ENCODE measurements at places on chromosomes 13 and 19.

DNA sequence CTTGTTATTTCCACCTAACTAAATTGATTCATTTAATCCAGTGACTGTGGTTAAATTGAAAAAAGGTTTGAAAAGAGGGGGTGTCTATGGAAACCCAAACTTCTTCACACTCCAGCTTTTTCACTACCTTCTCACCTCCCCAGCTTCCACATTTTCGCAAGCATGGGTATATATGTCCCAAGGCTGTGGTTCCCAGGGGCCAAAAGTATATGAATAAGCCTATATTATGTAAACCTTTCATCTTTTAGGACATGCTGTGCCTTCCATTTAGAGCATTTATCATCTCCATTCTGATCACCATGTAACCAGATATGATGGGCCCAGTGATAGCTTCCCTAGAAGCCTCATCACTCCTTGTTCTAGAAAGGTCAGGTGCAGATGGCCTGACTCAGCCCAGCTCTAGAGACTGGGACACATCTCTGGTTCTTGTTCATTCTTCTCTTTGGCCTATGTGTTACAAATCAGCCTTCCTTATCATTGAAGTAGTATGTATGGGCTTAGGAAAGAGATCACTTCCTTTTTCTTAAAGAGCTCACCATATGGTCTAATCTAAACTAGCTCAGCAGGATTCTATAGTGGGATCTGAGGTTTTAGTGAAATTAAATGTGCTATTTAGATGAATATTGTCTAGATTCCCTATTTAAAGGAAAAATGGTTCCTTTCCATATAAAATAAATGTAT is 19.5 kb upstream of the ARL11 start:
- no peak for DNase-seq

DNA sequence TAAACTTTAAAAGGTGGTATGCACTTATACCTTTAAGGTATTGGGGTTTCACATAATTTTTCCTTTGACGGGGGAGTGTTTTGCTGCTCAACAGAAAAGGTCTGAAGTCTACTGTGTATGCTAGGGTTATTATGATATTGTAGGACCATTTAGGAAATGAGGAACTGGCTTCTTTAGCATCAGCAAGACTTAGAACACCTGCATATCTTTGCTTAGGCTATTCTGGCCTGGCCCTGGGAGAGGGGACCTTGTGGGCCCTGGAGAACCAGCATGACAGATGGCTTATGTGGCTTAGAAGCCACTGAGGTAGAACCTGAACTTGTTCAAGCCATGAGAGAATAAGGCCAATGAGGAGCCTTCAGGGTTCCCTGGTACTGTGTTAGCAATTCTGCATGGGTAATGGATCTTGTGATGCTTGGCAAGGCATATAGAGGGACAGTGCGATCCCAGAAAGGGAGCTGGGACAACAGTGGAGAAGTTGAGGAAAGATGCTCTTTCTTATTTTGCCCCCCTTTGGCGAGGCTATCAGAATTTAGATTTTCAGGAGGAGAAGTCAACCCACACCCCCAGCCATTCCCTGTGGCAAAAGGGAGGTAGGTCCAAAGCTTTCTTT is 4.3 kb downstream of the RGCC start:
- no peak for DNase-seq

GRCh38 chr13:100461309-100462030 is 127.1 kb downstream of the GGACT start:
- no peak for DNase-seq

- no peak for DNase-seq
These were observed 25.3 kb upstream of the ZNF780A start for GRCh38 chr19:40116075-40116474.

- peak; percentile 23 for DNase-seq
These were observed 10.5 kb upstream of the ZNF112 start for GRCh38 chr19:44367024-44367423.

All from fibroblast of skin of back (primary cell).